Activated naive CD4-positive, alpha-beta T cell treated with Interleukin-2 at 50 U/mL for 16 hours (primary cell): ENCODE measurements at places on chromosomes 2 and 18.

- no peak for DNase-seq
Measured at GRCh38 chr18:58113337-58113736, 69.3 kb downstream of the NEDD4L start.

DNA sequence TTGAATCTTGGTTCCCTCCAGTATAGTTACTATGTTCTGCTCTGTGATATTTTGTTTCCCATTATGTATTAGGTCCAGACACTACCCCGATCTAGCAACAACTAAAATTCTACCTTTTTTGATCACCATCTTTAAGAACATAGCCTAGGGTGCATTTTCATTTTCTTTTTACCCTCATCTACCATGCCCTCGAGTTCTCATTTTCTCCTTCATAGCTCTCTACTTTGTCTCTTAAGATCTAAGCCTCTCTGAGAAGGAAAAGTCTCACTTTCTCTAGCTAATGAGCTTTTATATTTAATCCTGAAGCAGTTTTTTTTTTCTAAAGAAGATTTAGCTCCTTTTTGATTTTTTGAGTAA, 1089.4 kb upstream of the SLC39A10 start:
- DNase-seq = no peak

- peak; percentile 71 for DNase-seq
Measured at GRCh38 chr2:169109502-169110409, 40.4 kb downstream of the DHRS9 start.

GRCh38 chr18:62898359-62898758, 183.0 kb downstream of the PHLPP1 start:
- DNase-seq = no peak

GRCh38 chr2:4862031-4862430, 830.2 kb upstream of the SOX11 start:
- DNase-seq = no peak

GRCh38 chr2:219506153-219506801, 7.6 kb downstream of the GMPPA start:
- DNase-seq = no peak

- DNase-seq = no peak
Measured at GRCh38 chr2:43905871-43906270, 67.1 kb downstream of the ABCG8 start.

GRCh38 chr2:149826471-149827125, 239.0 kb upstream of the MMADHC start:
- DNase-seq = no peak

- no peak for DNase-seq
Measured at GRCh38 chr2:29187926-29188325, 72.7 kb downstream of the CLIP4 start.

DNA sequence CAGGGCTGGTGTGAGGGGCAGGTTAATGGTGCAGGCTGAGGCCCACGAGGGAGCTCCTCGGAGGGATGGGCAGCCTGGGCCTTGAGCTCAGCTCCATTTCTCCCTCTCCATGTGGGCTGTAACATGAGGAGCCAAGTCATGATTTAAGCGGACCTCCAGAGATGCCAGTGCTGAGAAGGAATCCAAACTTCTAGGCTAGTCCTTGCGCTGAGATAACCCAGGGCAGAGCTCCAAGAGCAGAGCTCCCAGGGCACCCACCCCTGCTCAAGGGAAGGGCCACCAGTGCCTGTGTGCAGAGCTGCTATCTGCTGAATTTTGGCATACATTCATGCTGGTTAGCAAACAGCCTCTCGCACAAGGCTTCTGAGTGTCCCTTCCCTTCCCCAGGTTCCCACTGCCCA, 95.1 kb downstream of the MRO start:
- no peak for DNase-seq

GRCh38 chr2:158633261-158633660, 161.9 kb upstream of the DAPL1 start:
- no peak for DNase-seq
